ENCODE measurements at places on chromosomes 4 and X.

GRCh38 chrX:55867708-55868107 lies 150.2 kb downstream of the RRAGB start:
- DNase-seq, result no peak

DNA sequence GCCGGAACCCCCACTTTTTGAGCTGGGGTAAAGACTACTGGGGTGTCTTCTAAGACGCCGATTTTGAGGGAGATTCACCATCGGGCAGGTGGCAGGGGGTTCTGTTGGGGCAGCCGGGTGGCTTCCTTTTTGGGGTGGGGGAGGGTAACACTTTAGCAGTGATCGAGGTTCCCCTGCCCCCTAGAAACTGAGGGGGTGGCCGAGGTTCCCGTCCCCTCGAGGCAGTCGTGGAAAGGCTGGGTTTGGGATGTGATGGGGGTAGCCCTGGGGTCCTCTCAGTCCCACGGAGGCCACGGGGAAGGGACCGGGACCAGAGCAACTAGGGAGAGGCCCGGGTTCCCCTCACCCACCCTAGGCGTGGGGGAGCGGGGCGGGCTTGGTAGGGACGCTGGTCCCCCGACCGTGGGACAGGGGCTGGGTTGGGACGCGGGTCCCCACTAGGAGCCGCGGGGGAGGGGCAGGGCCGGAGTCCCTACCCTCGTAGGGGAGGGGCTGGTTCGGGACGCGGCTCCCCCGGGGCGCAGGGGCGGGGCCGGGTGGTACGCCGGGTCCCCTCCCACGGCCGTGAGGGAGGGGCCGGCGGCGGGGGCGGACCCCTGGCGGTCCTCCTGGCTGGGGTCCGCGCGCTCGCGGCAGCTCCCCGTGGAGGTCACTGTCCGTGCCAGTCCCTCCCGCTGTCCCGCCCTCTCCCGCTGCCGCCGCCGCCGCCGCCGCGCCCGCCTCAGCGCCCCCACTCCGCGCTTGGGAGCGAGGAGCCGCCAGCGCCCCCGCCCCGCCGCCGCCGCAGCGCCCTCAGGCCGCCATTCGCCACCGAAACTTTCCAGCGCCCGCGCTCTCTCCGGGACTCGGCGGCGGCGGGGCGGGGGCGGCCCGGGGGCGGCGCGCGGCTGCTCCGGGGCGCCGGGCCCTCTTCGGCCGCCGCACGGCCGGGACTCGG lies at the start of gene TBL1X:
TBL1X (plus strand) TSS at position 624 of the 937 bp plus-strand sequence. CDS start 188,529 bp downstream, outside the sequence.
- peak; percentile 67 for DNase-seq

DNA sequence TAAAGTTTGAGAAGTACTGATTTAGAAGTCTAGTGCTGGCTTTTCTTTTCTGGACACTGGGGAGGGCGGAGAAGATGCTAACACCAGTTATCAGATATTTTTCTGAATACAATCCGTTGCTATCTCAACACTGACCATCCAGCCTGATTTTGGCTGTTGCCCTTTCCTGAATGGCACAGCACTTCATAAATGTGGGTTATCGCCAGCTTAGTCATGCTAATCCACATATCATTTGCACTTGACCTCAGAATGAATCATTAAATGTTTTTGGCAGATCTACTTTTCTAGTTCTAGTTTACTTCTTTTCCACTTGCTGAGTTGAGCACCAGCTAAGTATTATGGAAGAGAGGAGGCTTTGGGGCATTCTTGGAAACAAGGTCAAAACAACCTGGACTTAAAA lies 60.8 kb upstream of the ESX1 start:
- DNase-seq, result peak; percentile 58

GRCh38 chrX:113473418-113473817 lies 632.8 kb upstream of the AMOT start:
- DNase-seq, result no peak

DNA sequence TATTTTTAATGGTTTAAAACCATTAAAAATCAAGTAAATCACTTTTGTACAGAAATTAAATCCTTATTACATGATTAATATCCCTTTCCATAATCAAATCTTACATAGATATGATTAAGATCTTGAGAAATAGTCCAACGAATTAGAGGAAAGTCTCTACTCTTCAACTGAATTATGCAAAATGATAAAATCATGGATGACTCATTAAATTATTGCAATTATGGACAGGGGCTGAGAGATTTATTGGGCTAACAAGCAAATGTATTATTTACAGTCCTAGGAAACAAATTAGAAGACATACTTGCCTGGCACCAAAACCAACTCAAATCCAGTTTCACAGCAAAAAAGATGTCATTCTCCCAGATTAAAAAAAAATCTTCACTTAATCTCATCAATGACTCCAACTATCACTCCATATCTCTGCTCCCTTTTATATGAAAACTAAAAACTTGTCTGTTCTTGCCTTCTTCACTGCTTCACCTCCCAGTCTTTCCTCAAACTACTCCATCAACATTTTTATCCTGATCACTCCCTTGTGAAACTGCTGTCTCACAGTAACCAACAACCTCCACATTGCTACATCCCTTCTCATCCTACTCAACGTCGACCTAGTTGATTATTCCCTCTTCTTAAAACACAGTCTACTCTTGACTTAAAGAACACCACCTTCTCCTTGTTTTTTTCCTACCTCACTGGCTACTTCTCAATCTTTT lies 18.4 kb upstream of the DDX60 start:
- no peak for DNase-seq

DNA sequence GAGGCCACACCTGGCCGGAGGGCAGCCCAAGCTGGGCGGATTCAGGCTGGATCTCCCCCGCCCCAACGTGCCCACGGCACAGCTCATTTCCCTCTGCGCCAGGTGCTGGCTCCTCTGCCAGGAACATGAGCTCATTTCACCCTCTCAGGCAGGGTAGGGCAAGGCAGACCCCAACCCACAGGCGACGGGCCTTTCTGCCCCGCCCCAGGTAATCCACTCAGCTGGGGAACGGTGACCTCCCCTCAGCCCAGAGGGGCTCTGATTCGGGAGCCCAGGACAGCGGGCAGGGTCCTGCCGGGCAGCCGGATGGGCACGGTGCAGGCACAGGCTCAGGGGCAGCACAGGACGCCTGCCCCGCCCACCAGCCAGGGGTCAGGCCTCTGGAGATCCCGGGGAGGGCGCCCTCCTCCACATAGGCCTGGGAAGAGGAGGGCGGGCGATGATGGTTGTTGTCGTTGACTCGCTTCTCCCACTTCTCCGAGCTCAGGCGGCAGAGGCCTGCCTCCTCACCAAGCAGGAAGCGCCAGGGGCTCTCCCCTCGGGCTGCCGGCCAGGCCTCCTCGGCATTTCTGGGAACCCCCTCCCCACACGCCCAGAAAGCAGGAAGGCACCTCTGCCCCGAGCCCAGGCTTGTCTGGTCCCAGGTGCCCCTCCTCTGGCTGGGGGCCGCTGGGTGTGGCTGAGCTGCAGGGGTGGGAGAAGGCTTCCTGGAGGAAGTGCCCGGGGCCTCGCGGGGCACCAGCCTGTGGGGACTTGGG lies 31.1 kb downstream of the TACC3 start:
- DNase-seq, result no peak

DNA sequence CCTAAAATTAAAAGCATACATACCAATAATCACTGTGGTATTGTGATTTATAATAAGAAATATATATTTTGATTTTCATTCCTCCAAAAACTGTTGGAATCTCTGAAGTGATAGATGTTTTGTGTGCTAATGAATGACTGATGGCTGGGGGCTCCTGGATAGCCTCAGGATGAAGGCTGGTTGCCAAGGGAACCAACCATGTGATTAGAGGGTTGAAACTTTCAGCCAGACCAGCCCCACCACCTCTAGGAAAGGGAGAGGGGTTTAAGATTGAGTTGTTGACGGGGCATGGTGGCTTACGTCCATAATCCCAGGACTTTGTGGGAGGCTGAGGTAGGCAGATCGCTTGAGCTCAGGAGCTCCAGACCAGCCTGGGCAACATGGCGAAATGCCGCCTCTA lies 34.0 kb downstream of the HS6ST2 start:
- no peak for DNase-seq

DNA sequence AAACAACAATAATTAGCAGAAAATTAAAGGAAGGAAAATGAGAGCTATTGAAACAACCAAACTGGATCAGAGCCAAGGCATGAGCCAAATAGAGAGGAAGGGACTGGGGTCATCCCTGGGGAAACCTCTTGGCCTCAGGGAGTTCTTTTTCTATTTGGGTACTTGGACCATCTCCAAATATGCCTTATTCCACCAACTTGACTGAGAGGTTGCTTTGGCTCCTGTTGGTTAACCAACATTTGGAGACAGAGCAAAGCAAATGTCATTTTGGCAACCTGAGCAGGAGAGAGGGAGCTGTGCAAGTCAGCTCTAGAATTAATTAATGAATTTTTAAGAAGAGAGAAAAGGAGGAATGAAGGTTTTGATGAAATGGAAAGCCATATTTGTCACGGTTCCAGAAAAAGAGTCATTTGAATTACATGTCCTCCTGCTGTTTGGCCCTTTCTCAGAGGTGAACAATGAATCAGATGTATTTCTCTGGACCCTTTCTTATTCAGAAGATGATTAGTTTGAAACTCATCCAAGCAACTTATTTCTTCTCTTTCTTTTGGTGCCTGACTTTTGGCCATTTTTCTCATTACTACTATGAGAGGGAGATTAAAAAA lies 119.1 kb downstream of the CNKSR2 start:
- DNase-seq, result peak; percentile 45

- no peak for DNase-seq
Measured at GRCh38 chrX:626745-627509, 3.7 kb upstream of the SHOX start.

DNA sequence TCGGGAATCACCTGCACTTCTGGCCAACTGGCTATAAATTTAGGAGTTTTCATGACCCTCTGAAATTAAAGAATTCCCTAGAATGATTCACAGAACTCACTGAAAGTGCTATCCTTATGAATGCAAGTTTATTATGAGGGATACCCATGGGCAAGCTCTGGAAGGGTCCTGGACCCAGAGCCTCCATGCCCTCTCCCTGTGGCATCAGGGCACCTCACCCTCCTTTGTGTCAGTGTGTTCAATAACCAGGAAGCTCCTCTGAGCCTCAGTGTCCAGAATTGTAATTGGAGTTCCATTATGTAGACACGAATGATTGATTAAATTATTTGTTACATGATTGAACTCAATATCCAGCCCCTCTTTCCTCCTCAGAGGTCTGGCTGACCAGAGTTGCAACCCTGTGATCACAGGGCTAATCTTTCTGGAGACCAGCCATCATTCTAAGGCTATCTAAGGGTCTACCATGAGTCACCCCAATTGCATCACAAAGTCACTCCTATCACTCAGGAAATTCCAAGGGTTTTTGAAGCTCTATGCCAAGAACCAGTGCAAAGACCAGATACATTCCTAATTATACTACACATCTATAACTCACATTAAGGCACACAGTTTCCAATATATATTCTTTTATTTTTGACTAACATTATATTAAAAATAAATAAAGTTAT lies 8.9 kb downstream of the ANXA3 start:
- DNase-seq, result peak; percentile 84

- DNase-seq, result no peak
Measured at GRCh38 chrX:53704854-53705253, 18.3 kb upstream of the HUWE1 start.

- DNase-seq, result peak; percentile 54
Measured at GRCh38 chr4:173051716-173052115, 116.9 kb upstream of the GALNT7 start.

GRCh38 chr4:105455998-105456397 lies 17.9 kb downstream of the PPA2 start:
- no peak for DNase-seq

GRCh38 chr4:187993827-187994226 lies 1.7 kb upstream of the ZFP42 start:
- no peak for DNase-seq

- no peak for DNase-seq
Measured at GRCh38 chrX:46279214-46279924, 265.9 kb downstream of the ZNF674 start.

GRCh38 chr4:39542611-39543012 lies 15.4 kb upstream of the UGDH start:
- DNase-seq, result no peak

- DNase-seq, result peak; percentile 10
Measured at GRCh38 chrX:38694394-38694793, 106.9 kb upstream of the MID1IP1 start.

- peak; percentile 64 for DNase-seq
Measured at GRCh38 chr4:150139297-150139865, 61.1 kb downstream of the DCLK2 start.

DNA sequence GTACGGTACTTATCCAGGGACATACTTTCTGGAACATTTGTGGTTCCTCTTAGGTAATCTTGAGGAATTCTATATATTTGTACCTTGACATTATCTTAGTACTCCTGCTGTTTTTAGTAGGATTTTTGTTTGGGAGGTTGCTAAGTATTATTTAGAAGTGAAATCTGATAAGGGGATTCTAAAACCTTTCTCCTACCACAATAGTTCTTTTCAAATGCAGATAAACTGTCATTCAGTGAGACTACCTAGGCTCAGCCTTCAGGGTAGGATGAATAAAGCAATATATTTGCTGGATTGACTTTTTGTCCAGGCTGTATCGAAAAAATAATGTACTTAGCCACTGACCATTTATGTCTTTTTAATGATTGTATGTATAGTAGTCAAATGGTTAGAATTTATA lies 25.4 kb downstream of the DIAPH2 start:
- DNase-seq, result no peak

GRCh38 chrX:133402042-133402453 lies 13.2 kb downstream of the GPC4 start:
- peak; percentile 88 for DNase-seq

DNA sequence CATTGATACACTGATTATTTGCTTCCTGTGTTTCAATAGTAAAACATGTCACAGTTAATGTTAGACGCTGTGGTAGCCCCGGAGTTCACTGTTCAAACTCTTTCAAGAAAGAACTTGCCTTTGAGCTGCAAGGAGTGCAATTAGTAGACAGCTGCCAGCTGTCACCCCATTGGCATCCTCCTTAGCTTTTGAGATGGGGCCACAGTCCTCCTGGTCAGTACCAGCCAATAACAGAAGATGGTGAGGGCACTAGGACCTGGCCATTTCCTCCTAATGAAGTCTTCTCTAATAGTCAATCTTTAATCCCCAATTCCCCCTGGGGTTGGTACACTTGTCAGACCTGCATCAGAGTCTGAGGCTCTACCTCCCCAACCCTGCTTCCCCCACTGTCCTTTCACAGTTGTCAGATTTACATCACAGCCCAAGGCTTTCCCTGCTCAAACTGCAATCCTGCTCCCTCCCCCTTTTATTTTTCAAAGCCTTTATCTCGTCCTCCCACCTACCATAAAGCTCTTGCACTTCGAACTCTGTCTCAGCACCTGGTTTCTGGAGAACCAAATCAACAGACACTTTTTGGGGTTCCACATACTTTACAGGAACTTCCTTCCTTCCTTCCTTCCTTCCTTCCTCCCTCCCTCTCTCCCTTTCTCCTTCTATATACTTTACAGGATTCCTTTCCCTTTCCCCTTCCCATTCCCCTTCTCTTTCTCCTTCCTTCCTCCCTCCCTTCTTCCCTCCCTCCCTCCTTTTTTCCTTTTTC lies 182.0 kb downstream of the RASL11B start:
- no peak for DNase-seq

- DNase-seq, result no peak
Measured at GRCh38 chr4:80243274-80244018, 23.0 kb upstream of the FGF5 start.

GRCh38 chr4:173013232-173013930 lies 155.2 kb upstream of the GALNT7 start:
- DNase-seq, result peak; percentile 69
